ENCODE measurements at places on chromosomes 13 and 19.

DNA sequence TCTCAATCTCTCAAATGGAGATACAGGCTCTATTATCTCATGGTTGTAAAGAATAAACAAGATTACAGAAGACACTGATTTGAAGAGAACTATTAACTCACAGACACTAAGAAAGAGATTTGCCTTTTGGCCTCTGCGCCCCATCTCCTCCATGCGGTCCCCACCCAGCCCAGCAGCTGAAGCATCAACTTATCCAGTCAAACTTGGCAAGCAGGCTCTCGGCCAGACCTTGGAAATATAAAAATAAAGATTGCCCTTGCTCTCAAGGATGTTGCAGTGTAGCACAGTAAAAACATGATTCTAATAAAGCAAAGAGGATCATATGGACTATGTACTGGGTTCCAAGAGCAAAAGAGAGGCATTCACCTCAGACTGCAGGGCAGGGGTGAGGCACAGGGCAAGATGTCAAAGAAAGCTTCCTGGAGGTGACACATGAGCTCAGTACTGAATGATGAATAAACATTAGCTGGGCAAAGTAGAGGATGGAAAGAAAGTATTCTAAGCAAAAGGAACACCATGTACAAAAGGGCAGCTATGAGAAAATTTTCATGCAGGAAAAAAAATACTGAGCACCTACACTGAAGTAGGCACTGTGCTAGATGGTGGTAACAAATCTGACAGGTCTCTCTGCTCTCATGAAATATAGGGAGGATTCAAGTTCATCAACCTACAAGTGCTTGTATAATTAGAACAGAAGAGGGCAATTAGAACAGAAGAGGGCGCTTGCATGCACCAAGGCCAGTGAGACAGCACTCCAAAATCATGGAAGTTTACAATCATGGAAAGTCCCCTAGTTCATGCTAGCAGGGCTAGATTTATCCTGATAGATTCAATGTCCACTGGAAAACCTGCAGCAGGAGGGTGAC is 85.0 kb downstream of the SACS start:
- no peak for DNase-seq

DNA sequence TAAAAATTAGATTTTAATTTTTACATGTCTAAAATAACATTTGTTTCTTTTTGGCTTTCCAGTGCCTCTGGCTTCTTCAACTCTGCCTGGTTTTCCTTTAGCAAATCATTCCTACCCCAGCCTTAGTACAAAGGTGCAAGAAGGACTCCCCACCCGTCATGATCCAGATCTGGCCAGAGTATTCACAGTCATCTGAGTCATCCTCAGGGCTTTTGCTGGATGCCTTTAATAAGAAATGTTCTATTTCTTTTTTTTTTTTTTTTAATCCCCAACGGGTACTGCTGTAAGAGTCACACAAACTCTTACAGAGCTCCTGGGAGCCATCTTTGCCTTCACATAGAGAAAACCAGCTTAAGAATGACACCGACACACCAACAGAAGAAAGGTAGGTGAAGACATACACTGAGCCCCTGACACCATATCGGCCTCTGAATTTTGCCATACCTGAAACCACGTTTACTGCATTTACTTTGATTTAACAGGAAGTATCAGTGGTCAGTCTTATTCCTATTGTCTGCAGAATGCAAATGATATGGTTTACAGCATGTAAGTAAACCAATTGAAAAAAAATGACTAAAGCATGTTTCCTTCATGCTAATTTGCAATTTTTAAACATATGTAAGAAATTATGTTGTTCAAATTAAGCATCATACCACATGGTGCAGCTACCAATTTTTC is 184.4 kb downstream of the NALCN start:
- DNase-seq, result no peak

- DNase-seq, result no peak
Observed at GRCh38 chr19:6778386-6778785, 5.9 kb downstream of the VAV1 start.

GRCh38 chr13:112987682-112988024 is 18.6 kb downstream of the MCF2L start:
- DNase-seq, result no peak

GRCh38 chr19:49599378-49600295 is 8.7 kb downstream of the PRR12 start:
- DNase-seq, result no peak

GRCh38 chr13:43044720-43045301 is 21.4 kb downstream of the DNAJC15 start:
- no peak for DNase-seq

- no peak for DNase-seq
Observed at GRCh38 chr19:567296-567900, 5.0 kb upstream of the BSG start.

- DNase-seq, result no peak
Observed at GRCh38 chr13:101706651-101707050, 254.2 kb downstream of the ITGBL1 start.

DNA sequence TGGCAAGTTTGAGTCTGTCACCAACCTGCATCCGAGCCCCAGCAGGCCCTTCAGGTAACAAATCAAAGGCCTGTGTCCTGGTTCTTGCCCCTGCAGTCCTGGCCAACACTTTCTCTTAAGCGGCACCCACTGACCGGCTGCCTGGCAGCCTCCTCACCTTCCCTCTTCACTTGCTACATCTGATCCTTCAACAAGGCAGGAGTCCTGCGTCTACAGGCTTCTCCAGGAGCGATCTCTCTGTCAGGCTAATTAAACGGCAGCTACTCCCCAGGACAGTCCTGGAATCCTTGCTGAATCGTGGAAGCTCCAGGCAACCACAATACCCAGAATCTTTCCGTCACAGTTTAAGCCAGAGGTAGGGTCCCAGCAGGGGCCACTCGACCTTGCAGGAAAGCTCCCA is 41.1 kb upstream of the GAS6 start:
- no peak for DNase-seq

DNA sequence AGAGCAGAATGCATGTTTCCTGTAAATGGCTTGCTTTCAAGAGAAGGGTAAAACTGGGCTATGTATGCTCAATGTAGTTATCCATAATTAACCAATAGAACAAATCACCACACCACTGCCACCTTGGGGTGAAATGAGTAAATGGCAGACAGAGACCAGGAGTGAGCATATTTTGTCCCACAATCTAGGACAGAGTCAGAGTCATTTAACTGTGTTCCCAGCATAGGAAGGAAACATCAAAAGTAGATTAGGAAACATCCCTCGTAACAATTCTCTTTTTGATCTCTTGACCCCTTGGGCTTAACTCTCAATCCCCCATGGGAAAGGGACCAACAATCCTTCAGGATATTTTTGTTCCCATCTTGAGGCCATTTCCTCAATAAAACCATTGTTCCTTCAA is 224.8 kb downstream of the NHLRC3 start:
- DNase-seq, result no peak

DNA sequence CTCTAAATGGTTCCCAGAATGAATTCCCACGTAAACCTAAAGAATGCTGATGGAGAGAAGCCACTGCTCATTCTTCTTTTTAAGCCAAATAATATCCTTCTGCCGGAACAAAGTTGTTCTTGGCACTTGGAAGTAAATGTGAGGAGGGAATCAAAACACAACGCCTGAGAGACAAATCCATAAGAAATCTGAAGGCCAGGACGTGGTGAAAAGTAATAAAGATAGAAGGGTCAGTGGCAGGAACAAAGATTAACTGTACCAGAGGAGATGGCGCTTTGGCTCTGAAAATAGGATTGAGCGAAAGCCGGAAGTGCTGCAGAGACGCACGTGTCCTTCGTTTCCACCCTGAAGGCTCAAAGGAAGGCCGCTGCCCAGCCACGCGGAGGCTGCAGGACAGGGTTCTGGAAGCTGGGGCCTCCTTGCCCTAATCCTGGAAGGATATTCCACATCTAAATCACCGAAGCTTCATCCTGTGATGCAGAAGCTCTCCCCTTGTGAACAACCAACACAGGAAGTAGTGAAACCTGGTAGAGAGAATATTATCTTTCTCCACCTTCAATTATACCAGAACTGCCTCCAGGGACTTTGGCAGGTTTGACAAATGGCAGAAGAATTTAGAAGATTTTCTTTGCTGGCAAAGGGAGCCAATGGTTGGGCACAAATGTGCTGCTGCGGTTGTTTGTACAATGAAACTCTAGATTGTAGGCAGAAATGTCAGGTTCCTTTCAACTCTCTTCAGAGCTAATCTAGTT is 214.6 kb upstream of the SERP2 start:
- no peak for DNase-seq

DNA sequence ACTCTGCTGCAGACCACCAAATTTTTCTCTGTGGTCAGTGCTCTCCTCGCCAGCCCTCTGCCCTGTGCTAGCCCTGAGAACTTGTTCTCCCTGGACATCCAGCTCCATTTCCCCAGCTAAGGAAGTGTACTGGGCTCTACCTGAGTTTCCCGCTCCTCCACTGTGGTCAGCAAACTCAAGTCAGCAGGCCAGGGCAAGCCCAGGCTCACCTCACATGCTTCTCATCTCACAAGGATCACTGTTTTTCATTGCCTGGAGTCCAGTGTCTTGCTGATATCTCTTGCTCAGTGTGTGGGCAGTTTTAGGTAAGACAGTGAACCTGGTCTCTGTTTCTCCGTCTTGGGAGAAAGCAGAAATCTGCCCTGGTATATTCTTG is 201.4 kb downstream of the FOXO1 start:
- DNase-seq, result no peak

GRCh38 chr19:19820774-19821320 is 703 bp downstream of the ZNF506 start:
- DNase-seq, result no peak

GRCh38 chr19:51921949-51922348 is 5.3 kb upstream of the ZNF613 start:
- no peak for DNase-seq

GRCh38 chr19:10756371-10756770 is 38.5 kb downstream of the DNM2 start:
- DNase-seq, result no peak

DNA sequence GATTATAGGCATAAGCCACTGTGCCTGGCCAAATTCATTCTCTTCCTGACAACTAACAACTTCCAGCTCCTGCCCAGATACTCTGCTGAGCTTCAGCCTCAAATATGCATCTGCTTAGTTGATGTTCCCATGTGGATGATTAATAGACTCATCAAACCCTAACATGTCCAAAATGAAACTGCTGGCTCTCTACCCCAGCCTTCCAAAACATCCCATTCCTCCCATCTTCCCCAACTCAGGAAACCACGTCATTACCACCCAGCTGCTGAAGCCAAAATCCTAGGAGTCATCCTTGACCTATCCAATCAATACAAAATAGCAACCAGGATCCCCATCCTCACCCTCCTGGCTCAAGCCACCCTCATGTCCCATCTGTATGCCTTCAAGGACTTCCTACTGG is 20.9 kb downstream of the POU2F2 start:
- DNase-seq, result no peak

DNA sequence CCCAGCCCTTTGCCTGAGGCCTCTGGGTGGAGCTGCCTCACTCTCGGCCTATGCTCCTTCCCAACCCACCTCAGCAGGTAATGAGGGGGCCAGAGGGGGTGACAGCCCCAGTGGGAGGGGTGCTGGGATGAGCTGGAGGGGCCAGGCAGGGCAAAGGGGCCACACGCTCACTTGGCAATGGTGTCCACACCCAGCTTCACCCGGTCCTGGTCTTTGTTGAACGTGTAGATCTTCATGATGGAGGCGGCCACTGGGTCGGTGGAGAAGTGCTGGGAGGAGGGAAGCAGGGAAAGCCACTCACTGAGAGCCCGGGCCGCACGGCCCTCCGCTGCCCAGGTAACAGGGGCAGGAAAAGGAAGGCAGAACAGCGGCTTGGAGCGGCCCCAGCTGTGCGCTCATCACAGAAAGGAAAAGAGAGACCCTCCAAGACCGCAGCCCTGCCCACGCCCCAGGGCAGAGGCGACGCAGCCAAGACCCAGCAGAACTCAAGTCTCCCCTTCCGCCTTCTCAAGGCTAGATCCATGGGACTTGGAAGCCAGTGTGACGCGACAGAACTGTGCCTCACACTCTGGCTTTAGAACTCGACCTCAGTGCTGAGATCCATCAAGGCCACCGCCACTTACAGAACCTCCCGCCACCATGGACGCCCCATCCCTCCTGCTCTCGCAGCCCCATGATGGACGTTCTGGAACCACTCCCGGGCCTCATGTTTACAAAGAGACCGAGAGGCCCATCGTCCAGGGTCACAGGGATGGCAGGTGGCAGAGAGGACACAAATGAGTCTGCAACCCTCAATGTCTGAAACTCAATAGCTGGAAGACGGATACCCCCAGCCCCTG is 9.2 kb downstream of the UBXN6 start:
- no peak for DNase-seq

DNA sequence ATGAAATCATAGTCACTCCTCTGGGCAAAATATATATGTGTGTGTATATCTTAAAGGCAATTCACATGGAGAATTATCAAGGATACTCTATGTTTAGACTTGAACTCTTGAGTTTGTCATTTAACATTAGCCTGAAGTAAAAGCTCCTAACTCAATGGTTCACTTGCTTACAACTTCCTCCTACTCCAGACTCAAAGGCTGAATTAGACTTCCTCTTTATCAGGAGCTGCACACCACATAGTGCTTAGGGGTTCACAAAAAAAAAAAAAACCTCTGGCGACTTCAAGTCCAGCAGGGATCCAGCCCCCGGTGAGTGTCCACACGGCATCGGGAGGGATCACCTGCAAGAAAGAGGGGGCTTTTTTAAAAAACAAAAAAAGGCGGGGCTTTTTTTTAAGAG is 68.2 kb upstream of the LSM14A start:
- no peak for DNase-seq

- DNase-seq, result no peak
Observed at GRCh38 chr13:45809801-45810394, 41.7 kb downstream of the SIAH3 start.
